ENCODE measurements at places on chromosomes 13 and 19.

DNA sequence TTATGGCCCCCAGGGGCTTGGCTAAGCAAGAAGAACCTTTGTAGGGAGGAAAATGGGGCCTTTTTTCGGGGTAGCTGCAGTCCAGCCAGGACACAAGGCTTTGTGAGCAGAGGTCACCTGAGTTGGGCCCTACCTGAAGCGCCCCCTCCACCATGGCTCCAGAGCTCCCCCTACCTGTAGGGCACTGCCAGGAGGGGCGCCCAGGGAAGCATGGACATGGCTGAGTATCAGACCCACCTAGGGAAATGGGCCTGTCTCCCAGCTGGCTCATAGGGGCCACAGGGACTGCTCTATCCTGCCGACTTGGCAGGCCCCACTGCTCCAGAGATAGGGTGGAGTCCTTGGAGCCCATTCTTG lies 9.0 kb upstream of the CEBPA start:
- DNase-seq: no peak

DNA sequence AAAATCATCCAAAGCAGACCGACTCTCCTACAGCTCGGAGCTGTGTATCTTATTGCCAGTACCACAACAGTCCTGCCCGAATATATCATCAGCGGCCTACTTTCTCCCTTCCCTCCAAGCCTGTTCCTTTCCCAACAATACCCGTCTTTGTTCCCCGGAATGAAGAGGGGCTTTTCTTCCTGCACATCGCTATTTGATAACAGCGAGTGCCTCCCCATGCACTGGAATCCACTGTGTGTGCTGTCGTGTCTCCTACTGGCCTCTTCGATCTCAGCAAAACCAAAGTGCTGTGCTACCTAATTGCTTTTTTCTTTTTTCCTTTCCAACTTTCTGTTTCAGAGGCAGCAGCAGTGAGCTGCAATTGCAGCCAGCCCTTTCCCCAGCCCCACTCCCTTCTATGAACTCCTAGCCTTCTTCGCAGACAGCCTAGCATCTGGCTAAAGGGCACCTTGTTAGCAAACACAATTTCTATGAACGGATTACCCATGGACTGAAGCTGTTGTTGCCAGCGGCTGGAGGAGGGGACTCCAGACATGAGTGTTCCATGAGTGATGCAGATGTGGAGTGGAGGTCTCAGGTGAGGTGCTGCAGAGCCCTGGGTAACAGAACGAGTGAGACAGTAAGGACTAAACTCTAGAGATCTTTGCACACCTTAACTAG lies 43.4 kb downstream of the EFNB2 start:
- DNase-seq: peak; percentile 44

- DNase-seq: no peak
Observed at GRCh38 chr13:98900442-98900841, 77.4 kb downstream of the DOCK9 start.

DNA sequence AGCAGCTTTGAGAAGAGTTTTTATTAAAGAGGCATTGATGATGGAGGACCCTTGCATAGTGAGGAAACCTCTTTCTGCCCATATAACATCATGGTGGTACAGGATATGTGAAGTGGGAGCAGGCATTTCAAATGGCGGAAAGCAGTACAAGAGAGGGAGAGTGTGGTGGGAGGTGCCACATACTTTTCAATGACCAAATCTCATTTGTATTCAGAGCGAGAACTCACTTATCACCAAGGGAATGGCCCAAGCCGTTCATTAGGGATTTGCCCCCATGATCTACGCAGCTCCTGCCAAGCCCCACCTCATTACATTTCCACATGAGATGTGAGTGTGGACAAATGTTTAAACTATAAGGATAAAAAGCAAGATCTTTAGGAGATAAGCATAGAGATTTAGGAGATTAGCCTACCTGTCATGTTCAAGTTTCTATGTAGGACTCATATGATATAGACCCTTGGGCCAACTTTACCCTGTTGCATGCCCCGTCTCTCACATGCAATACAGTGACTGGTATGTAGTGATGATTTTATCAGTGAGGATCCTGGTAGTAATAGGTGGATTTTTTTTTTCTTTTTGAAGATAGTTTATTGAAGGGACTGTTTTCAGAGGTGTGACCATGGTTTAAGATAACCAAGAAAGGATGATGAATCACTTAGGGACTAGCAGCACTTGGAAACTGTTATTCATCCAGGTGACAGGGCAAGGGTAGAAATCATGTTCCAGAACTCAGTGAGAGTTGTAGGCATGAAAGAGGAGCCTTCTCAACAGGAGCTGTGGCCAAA lies 38.3 kb downstream of the DNAJC15 start:
- no peak for DNase-seq

GRCh38 chr19:58474997-58475713 lies 997 bp upstream of the ZNF446 start:
- no peak for DNase-seq

DNA sequence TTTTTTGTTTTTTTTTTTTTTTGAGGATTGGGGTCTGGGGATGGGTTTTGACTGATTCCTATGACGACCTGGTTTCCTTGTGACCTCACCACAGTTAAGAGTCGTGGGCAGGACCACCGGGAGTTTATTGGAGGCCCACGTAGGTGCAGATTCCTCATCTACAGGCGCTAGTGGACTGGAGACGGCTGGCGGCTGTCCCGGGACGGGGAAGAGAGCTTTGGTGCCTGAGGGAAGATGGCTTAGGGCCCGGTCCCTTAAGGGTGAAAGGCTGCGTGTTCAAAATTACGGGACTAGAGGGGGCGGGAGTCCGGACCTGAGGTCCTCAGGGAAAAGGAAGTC lies 682 bp upstream of the TEAD2 start:
- no peak for DNase-seq

DNA sequence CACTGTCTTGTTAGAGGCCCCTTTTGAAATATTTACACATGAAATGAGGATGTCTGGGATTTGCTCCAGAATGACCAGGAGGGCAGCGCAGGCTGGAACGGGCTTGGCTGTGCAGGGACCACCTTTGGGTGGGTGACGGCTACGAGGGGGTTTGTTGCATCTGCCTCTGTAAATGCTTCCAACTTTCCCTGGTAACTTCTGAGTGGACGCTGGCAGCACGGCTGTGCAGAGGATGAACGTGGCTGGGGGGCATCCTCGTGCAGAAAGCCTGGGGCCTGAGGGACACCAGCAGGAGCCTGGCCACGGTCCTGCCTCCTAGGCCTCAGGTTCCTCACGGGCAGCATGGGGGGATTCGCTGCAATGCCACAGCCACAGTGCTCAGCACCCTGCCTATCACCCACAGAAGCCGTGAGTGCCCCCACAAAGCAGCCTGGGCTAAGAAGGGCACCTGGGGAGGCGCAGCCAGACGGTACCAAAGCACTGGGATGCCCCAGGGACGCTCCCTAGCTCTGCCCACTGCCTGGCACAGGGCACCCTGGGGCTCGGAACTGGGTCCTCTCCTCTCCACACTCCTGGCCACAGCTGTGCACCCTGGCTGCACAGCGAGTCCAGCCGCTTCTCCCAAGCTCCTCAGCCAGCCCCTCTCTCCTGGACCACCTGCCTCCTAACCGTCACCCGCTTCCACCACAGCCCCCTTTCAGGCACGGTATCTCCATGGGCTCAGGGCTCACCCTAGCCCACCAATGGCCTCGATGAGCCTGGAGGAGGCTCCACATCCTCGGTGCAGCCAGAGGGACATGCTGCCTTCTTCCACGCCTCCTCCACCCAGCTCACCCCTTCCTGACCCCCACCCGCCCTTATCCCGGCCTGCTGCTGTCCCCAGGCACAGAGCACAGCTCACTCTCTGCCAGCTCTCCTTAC lies 44.5 kb downstream of the MLLT1 start:
- no peak for DNase-seq

GRCh38 chr13:100039740-100040139 lies 49.2 kb upstream of the PCCA start:
- DNase-seq: no peak

DNA sequence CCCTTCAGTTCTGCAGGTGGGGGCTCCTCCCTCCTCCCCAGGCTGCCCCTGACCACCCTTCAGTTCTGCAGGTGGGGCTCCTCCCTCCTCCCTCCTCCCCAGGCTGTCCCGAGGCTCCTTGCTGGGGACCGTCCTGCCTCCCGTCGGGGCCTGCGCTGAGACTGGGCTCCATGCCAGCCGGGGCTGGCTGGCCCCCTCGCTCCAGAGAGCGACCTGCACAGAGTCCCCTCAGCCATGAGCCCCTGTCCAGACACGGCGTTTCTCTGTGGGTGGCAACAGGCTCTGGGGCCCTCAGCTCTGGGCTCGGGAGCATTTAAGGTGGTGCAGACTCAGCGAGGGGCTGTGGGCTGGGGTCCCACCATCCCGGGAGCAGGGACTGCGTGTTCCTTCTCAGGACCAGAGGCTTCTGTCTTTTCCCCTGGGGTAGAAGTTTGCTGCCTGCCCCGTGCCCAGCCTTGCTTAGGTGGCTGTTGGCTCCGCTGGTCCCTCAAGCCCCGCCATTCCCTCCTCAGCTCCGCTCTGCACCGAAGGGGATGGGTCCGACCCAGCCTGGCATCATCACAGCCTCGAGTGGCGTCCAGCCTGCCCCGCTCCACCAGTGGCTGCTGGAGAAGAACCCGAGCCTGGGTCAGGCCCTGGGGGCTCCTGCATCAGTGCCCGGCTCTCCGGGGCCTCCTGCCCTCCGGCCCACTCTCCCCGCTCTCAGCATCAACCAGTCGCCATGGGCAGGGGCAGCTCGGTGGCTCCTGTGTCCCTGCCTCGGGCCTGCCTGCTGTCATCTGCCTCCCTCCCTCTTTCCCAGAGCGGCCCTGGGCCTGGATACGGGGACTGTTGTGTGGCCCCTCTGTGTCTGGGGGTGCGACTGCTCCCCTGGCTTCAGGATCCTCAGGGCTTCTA lies 27.6 kb downstream of the CSNK1G2 start:
- no peak for DNase-seq

GRCh38 chr13:98143601-98144026 lies 720 bp downstream of the FARP1 start:
- DNase-seq: no peak

- no peak for DNase-seq
Observed at GRCh38 chr19:10544242-10544752, 593 bp downstream of the ATG4D start.

DNA sequence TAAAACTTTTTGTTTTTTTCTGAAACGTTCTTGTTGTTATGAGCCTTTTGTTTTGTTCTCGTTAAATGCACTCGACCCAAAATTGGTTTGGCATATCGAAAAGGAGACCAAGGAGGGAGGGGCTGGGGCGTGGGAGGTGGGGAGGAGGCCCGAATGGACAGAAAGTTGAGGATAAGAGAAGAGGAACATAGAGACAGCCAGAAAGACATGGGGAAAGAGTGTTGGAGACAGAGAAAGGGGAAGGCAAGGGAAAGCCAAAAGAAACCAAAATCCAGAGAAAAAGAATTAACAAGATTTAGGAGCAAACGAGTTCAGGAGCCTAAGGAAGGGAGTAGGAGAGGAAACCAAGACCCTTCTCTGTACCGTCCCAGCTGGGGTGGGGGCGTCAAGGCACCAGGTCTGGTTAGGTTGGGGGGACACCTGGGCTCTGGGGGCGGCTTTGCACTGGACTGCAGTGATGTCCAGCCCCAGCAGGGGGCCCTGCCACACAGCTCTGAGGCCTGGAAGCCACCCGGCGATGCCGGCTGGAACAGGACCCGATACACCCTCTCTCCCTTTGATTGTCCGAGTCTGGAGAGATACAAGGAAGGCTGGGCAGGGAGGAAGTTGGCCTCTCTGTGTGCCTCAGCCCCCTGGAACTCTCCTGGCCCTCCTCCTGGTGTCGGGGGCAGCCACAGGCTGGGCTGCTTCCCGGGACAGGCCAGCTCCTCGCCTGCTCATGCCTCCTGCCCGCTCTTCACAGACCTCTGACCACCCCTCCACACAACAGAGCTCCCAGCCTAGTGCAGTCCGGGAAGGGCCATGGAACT lies 11.6 kb upstream of the ASF1B start:
- peak; percentile 76 for DNase-seq

DNA sequence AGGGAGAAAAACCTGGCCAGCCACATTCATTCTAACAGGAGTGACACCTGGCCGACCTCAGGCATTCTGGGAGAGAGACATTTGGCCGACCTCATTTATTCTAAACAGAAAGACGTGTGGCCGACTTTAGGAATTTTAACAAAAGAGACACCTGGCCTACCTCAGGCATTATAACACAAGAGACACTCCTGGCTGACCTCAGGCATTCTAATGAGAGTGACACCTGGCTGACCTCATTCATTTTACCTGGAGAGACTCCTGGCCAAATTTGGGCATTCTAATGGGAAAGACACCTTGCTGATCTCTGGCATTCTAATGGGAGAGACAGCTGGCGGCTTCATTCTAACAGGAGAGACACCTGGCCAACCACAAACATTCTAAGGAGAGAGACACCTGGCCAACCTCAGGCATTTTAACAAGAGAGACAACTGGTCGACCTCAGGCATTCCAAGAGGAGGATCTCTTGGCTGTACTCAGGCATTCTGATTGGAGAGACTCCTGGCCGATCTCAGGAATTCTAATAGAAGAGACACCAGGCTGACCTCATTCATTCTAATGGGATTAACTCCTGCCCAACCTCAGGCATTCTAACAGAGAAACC lies 1353.9 kb downstream of the UQCRFS1 start:
- no peak for DNase-seq

GRCh38 chr13:40660141-40660664 lies 6.2 kb downstream of the FOXO1 start:
- no peak for DNase-seq

GRCh38 chr19:10332965-10333757 lies at the start of gene RAVER1:
RAVER1 (minus strand) TSS chr19:10333529; CDS start chr19:10333507, 22 bp downstream.
- DNase-seq: peak; percentile 99

GRCh38 chr19:634975-635652 lies 1.8 kb upstream of the POLRMT start:
- DNase-seq: no peak

DNA sequence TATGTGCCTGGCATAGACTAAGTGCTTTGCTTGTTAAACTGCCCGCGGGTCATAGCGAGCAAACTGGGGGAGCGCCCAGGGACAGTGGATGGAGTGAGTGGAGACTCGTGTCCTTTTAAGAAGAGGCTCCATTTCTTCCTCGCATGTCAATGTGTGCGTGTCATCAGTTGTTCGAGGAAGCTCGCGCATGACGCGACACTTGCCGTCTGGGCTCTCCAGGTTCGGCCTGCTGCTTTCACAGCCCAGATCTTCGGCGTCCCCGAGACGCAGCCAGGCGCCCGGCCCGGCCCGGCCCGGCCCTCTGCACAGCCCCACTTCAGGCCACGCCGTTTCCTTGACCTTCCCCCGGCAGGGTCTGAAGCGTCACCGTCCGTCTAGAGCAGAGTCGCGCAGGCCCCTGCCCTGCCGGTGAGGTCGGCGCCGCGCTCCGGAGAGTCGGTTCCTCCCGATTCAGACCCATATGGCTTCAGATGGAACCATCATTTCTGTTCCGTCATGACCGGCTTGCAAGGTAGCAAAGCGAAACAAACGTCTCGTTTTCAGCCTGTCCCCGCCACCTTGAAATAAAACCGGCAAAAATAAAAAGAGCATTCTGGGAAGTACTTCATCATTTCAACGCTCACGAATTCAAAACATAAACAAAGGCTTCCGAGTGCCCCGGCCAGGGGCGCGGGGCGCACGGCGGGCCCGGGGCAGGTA lies 599 bp upstream of the ARHGEF7 start:
- DNase-seq: no peak

GRCh38 chr19:35265126-35265899 lies 3.4 kb upstream of the USF2 start:
- no peak for DNase-seq

GRCh38 chr13:45040622-45041021 lies 51.3 kb downstream of the GPALPP1 start:
- no peak for DNase-seq

Measured in head of caudate nucleus (tissue), 42 donors.